ENCODE measurements at places on chromosomes 3 and 15. TPM values are rescaled to one million over a fixed set of nuclear protein-coding genes. Genes with fewer than 3 reads are reported as not detected.

- no peak for DNase-seq
- no peaks in the 10 kb centered on the region for H3K4me1 ChIP-seq
- no peak overlapping the region for H3K4me3 ChIP-seq
- H3K27me3 ChIP-seq, result peaks cover 33% of the 10 kb centered on the region
- no peaks in the 10 kb centered on the region for H3K36me3 ChIP-seq
These were observed 5.1 kb downstream of the RASL12 start for GRCh38 chr15:65062726-65063125.

GRCh38 chr3:8504611-8504973, 3.0 kb downstream of the LMCD1 start:
- no peak overlapping the region for H3K4me3 ChIP-seq
- no peak for DNase-seq
- H3K36me3 ChIP-seq, result no peaks in the 10 kb centered on the region
- H3K27ac ChIP-seq, result no peak overlapping the region
- peaks cover 5% of the 10 kb centered on the region for H3K4me1 ChIP-seq
- H3K27me3 ChIP-seq, result peaks cover 23% of the 10 kb centered on the region

The AEN gene
- total RNA-seq, result 72.4 TPM

The CCK gene
- not detected for total RNA-seq

- H3K27me3 ChIP-seq, result peaks cover 6% of the 10 kb centered on the region
- H3K4me1 ChIP-seq, result peaks cover 17% of the 10 kb centered on the region
- no peak for DNase-seq
These were observed 48.7 kb downstream of the PPM1L start for GRCh38 chr3:160804762-160805161.

DNA sequence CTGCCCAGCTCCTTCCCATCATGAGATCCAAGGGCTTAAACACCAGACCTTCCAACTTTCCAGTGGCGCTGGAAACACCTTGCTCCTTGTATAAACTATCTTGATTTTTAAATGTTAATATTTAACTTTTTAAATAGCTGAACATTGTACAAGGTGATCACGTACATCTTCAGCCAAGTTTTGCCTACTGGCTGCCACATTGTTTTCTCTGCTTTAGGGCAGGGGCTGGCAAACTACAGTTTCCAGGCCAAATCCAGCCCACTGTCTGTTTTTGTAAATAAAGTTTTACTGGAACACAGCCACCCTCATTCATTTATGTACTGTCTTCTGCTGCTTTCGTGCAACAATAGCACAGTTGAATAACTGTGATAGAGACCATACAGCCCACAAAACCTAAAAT, 27.6 kb upstream of the FOXP1 start:
- DNase-seq, result no peak
- H3K36me3 ChIP-seq, result peaks cover 2% of the 10 kb centered on the region
- H3K27ac ChIP-seq, result no peak overlapping the region
- peaks cover 11% of the 10 kb centered on the region for H3K27me3 ChIP-seq
- no peak overlapping the region for H3K4me3 ChIP-seq
- no peaks in the 10 kb centered on the region for H3K4me1 ChIP-seq

Measured in activated CD4-positive, alpha-beta T cell treated with anti-CD3 and anti-CD28 coated beads, Interleukin-2, amount 10 ng/mL, durations not matched to agents 24 days and 14 days (primary cell).